ENCODE measurements at places on chromosomes 12 and 14.

DNA sequence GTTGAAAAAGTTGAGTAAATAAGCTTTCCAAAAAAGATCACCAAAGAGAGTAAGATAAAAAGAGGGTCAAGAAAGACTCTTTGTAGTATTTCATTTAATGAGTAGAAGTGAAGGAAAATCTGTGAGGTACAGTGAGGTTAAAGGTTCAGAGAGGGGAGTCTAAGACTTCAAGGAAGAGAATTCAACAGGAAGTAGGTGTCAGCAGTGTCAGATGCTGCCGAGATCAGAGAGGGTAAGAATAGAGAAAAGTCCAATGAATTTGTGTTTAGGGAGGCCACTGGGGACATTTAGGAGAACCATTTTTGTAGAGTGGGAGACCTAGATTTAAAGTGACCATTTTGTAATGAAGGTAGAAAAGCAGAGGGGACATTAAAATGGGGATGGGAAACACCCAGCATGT, 71.6 kb upstream of the KRAS start:
- H3K27ac ChIP-seq, result no peak overlapping the region
- H3K4me3 ChIP-seq, result no peak overlapping the region
- H3K27me3 ChIP-seq, result no peaks in the 10 kb centered on the region
- H3K36me3 ChIP-seq, result no peaks in the 10 kb centered on the region

GRCh38 chr12:10067264-10067663, 31.5 kb downstream of the CLEC1A start:
- H3K36me3 ChIP-seq, result no peaks in the 10 kb centered on the region
- no peak for DNase-seq
- H3K4me3 ChIP-seq, result no peak overlapping the region
- H3K27ac ChIP-seq, result no peak overlapping the region
- H3K27me3 ChIP-seq, result no peaks in the 10 kb centered on the region

DNA sequence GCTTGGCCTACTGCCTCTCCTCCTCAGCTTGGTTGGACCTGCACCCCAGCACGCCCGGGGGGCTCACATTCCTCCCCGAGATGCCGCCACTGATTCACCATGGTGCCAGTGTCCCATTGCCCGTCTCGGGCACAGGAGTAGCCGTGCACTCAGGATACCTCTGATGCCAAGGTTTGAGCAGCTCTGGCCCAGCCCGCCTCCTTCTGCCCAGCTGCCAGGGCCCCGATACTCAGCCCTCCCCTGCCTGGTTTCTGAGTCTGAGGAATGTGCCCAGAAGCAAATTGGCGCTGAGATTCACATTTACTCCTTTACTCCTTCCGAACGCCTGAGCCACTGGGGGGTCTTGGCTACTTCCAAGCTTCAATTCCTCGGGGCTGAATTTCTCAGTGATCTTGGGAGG, 63.5 kb downstream of the NINJ2 start:
- H3K27me3 ChIP-seq, result no peaks in the 10 kb centered on the region
- no peak overlapping the region for H3K4me3 ChIP-seq
- no peak overlapping the region for H3K27ac ChIP-seq
- DNase-seq, result no peak
- no peaks in the 10 kb centered on the region for H3K4me1 ChIP-seq
- H3K36me3 ChIP-seq, result no peaks in the 10 kb centered on the region

GRCh38 chr12:5379749-5380496, 52.0 kb upstream of the NTF3 start:
- no peaks in the 10 kb centered on the region for H3K36me3 ChIP-seq
- H3K4me3 ChIP-seq, result no peak overlapping the region
- no peak overlapping the region for H3K27ac ChIP-seq
- no peaks in the 10 kb centered on the region for H3K4me1 ChIP-seq
- no peaks in the 10 kb centered on the region for H3K27me3 ChIP-seq
- no peak for DNase-seq

GRCh38 chr14:104271391-104271790, 133.0 kb downstream of the KIF26A start:
- H3K4me1 ChIP-seq, result no peaks in the 10 kb centered on the region
- H3K4me3 ChIP-seq, result no peak overlapping the region
- DNase-seq, result no peak
- H3K27me3 ChIP-seq, result no peaks in the 10 kb centered on the region
- H3K36me3 ChIP-seq, result no peaks in the 10 kb centered on the region
- H3K27ac ChIP-seq, result no peak overlapping the region

GRCh38 chr12:90091809-90092208, 383.2 kb upstream of the ATP2B1 start:
- no peaks in the 10 kb centered on the region for H3K36me3 ChIP-seq
- no peaks in the 10 kb centered on the region for H3K27me3 ChIP-seq
- no peak overlapping the region for H3K4me3 ChIP-seq

DNA sequence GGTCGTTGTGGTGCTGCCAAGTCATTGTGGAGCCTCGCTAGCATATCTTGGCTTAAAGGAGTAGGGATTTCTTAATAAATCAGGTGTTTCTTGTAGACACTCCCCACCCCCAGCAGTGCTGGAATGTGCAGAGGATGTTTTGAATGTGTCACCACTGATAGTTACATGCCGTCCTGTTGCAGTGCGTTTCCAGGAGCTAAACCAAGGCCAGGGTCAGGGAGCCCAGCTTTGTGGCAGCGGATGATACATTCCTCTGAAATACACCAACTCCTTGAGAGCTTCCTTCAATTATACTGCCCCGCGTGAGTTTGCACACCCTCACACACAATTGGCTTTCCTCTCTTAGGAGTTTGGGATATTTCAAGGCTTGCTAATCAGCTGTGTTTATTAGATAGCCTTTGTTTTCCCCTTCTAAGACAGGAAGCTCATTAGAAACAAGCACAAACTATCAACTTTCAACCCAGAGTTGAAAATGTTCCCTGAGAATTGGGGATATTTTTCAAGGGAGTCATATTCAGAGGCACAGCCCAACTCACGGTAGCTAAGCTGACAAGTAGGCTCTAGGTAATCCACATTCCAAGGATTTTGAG, 154.9 kb downstream of the C12orf75 start:
- H3K27me3 ChIP-seq, result no peaks in the 10 kb centered on the region
- no peak overlapping the region for H3K27ac ChIP-seq
- H3K36me3 ChIP-seq, result no peaks in the 10 kb centered on the region

DNA sequence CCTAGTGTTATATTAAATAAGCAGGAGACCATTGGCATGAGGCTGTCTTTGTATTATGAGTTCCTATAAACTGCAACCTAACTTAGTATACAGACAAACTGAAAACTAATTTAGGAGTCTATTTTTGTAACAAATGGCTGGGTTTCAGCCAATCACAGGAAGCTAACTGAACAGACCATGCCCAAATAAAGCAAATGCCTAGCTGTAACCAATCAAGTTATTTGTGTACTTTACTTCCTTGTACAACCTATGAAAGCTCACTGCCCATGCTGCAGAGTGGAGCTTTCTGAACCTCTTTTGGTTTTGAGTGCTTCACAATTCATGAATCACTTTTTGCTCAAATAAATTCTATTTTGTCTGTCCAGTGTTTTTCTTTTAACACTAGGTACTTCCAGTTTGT, 41.6 kb downstream of the GUCY2C start:
- no peak for DNase-seq
- no peak overlapping the region for H3K27ac ChIP-seq
- no peaks in the 10 kb centered on the region for H3K27me3 ChIP-seq
- peaks cover 5% of the 10 kb centered on the region for H3K4me1 ChIP-seq
- no peaks in the 10 kb centered on the region for H3K36me3 ChIP-seq
- no peak overlapping the region for H3K4me3 ChIP-seq

- no peaks in the 10 kb centered on the region for H3K27me3 ChIP-seq
- DNase-seq, result no peak
- no peak overlapping the region for H3K4me3 ChIP-seq
- no peaks in the 10 kb centered on the region for H3K36me3 ChIP-seq
- H3K4me1 ChIP-seq, result peaks cover 12% of the 10 kb centered on the region
These were observed 1098.6 kb downstream of the FSCB start for GRCh38 chr14:43408472-43408871.

- H3K36me3 ChIP-seq, result no peaks in the 10 kb centered on the region
- no peak overlapping the region for H3K4me3 ChIP-seq
- DNase-seq, result peak; percentile 83
- H3K4me1 ChIP-seq, result peaks cover 42% of the 10 kb centered on the region
- H3K27me3 ChIP-seq, result no peaks in the 10 kb centered on the region
These were observed 109.4 kb upstream of the HIF1A start for GRCh38 chr14:61585598-61586543.

- H3K27ac ChIP-seq, result peak overlapping the region; percentile 95
- DNase-seq, result no peak
- no peaks in the 10 kb centered on the region for H3K27me3 ChIP-seq
These were observed 1.7 kb upstream of the KLC1 start for GRCh38 chr14:103627073-103628025.

- no peak for DNase-seq
- H3K4me1 ChIP-seq, result no peaks in the 10 kb centered on the region
- no peak overlapping the region for H3K27ac ChIP-seq
- no peaks in the 10 kb centered on the region for H3K27me3 ChIP-seq
- no peak overlapping the region for H3K4me3 ChIP-seq
These were observed 7.6 kb downstream of the EVL start for GRCh38 chr14:100072783-100073346.

GRCh38 chr12:121628037-121628436, 1.7 kb downstream of the ORAI1 start:
- H3K36me3 ChIP-seq, result no peaks in the 10 kb centered on the region
- DNase-seq, result peak; percentile 38
- peaks cover 43% of the 10 kb centered on the region for H3K4me1 ChIP-seq

GRCh38 chr12:27802936-27803335, 22.9 kb upstream of the MANSC4 start:
- H3K4me1 ChIP-seq, result no peaks in the 10 kb centered on the region
- no peak overlapping the region for H3K27ac ChIP-seq
- H3K36me3 ChIP-seq, result no peaks in the 10 kb centered on the region
- H3K27me3 ChIP-seq, result no peaks in the 10 kb centered on the region

DNA sequence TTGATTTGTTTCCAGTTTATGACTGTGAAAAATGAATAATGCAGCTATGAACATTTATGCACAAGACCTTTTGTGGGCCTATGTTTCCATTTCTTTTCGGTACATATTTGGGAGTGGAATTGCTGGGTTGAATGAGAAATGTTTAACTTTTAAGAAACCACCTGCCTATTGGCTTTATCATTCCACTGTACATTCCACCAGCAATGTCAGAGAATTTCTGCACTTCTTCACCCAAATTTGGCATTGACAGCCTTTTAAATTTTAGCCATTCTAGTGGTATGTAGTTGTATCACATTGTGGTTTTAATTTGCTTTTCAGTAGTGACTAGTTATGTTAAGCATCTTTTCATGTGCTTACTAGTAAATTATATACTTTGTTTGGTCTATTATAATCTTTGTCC, 317.0 kb upstream of the TMTC1 start:
- no peak overlapping the region for H3K4me3 ChIP-seq
- no peaks in the 10 kb centered on the region for H3K27me3 ChIP-seq
- H3K4me1 ChIP-seq, result no peaks in the 10 kb centered on the region
- no peak for DNase-seq
- H3K27ac ChIP-seq, result no peak overlapping the region

DNA sequence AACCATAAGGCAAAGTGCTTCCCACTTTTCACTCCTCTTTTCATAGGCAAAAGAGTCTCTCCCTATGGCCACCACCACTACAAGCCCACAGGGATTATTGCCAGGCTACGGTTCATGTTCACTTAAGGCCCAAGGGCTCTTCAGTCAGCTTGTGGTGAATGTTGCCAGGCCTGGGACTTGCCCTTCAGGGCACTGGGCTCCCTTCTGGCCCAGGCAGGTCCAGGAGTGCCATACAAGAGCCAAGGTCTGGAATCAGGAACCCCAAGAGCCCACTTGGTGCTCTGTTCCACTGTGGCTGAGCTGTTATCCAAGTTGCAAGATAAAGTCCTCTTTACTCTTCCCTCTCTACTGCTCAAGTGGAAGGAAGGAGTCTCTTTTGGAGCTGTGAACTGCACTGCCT, 307.6 kb downstream of the FUT8 start:
- no peaks in the 10 kb centered on the region for H3K4me1 ChIP-seq
- no peaks in the 10 kb centered on the region for H3K27me3 ChIP-seq
- H3K27ac ChIP-seq, result no peak overlapping the region
- H3K36me3 ChIP-seq, result no peaks in the 10 kb centered on the region

DNA sequence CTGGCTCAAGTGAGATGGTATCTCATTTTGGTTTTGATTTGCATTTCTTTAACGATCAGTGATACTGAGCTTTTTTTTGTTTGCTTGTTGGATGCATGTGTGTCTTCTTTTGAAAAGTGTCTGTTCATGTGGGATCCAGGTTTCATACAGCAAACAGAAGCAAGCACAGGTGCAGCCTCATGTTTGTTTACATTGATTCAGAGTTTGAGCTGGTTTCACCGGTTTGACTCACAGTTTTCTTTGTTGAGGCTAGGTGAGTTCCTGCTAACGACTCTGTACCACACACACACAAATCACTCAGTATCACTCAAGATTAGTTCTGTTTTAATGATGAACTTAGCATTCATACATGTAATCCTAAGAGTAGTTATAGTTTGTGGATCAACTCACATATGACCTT, 3.7 kb downstream of the OR10G2 start:
- no peak for DNase-seq
- H3K36me3 ChIP-seq, result no peaks in the 10 kb centered on the region
- H3K27me3 ChIP-seq, result no peaks in the 10 kb centered on the region
- H3K27ac ChIP-seq, result no peak overlapping the region
- H3K4me1 ChIP-seq, result no peaks in the 10 kb centered on the region
- no peak overlapping the region for H3K4me3 ChIP-seq

- H3K4me1 ChIP-seq, result no peaks in the 10 kb centered on the region
- no peak for DNase-seq
- H3K27ac ChIP-seq, result no peak overlapping the region
- H3K36me3 ChIP-seq, result no peaks in the 10 kb centered on the region
- H3K27me3 ChIP-seq, result no peaks in the 10 kb centered on the region
- no peak overlapping the region for H3K4me3 ChIP-seq
These were observed 94.6 kb downstream of the NCOR2 start for GRCh38 chr12:124472690-124473279.

DNA sequence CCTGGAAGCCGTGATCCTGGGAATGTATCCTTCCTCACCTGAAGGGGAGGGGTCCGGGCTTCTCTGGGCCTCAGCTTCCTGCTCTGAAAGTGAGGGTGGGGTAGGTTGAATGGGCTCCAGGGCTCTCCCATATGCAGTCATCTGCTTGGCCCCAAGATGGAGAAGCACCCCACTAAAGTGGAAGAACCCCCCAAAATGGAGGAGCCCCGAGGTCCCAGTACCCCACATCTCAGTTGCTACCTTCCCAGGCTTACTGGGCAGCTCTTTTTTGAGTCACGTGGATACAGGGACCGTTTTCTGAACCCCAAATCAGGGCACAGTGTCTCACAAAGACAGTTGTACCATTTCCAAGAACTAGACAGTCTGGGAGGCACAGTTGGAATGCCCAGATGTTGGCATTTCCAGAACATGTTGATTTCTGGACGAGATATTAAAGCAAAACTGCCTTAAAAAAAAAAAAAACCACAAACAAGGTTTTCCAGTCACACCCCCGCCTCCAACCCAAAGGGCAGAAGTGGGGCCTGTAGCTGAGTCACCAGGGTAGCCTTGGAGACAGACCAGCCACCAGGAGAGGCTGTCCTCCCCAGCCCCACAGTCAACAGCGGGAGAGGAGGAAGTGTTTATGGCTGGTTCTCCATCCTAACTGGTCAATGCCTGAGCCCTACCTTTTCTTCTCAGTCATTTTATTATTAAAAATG, 12.1 kb downstream of the VASH1 start:
- no peaks in the 10 kb centered on the region for H3K27me3 ChIP-seq
- peak; percentile 41 for DNase-seq
- H3K4me3 ChIP-seq, result no peak overlapping the region
- H3K27ac ChIP-seq, result no peak overlapping the region
- no peaks in the 10 kb centered on the region for H3K36me3 ChIP-seq

GRCh38 chr12:7716381-7716780, 5.1 kb downstream of the DPPA3 start:
- H3K36me3 ChIP-seq, result no peaks in the 10 kb centered on the region
- H3K27me3 ChIP-seq, result no peaks in the 10 kb centered on the region
- DNase-seq, result no peak
- no peaks in the 10 kb centered on the region for H3K4me1 ChIP-seq

Data from body of pancreas (tissue), 4 donors.